ENCODE measurements at places on chromosomes 16 and 17. TPM values are rescaled to one million over a fixed set of nuclear protein-coding genes. Genes with fewer than 3 reads are reported as not detected.

GRCh38 chr16:51636920-51637769 is 486.1 kb upstream of the SALL1 start:
- H3K27me3 ChIP-seq: no peaks in the 10 kb centered on the region
- no peak for DNase-seq
- H3K4me3 ChIP-seq: no peak overlapping the region
- no peaks in the 10 kb centered on the region for H3K36me3 ChIP-seq
- H3K27ac ChIP-seq: no peak overlapping the region

The CDR2L gene
- 0.70 TPM for total RNA-seq

The BCL6B gene
- total RNA-seq: 5.7 TPM

GRCh38 chr17:7475764-7476422 is 3.5 kb downstream of the ZBTB4 start:
- no peak overlapping the region for H3K27ac ChIP-seq
- peaks cover 44% of the 10 kb centered on the region for H3K4me1 ChIP-seq
- no peaks in the 10 kb centered on the region for H3K27me3 ChIP-seq
- DNase-seq: peak; percentile 57
- H3K36me3 ChIP-seq: no peaks in the 10 kb centered on the region

GRCh38 chr17:10280068-10280467 is 81.7 kb upstream of the GAS7 start:
- H3K4me3 ChIP-seq: no peak overlapping the region
- H3K4me1 ChIP-seq: no peaks in the 10 kb centered on the region
- no peaks in the 10 kb centered on the region for H3K27me3 ChIP-seq
- DNase-seq: no peak
- no peak overlapping the region for H3K27ac ChIP-seq

DNA sequence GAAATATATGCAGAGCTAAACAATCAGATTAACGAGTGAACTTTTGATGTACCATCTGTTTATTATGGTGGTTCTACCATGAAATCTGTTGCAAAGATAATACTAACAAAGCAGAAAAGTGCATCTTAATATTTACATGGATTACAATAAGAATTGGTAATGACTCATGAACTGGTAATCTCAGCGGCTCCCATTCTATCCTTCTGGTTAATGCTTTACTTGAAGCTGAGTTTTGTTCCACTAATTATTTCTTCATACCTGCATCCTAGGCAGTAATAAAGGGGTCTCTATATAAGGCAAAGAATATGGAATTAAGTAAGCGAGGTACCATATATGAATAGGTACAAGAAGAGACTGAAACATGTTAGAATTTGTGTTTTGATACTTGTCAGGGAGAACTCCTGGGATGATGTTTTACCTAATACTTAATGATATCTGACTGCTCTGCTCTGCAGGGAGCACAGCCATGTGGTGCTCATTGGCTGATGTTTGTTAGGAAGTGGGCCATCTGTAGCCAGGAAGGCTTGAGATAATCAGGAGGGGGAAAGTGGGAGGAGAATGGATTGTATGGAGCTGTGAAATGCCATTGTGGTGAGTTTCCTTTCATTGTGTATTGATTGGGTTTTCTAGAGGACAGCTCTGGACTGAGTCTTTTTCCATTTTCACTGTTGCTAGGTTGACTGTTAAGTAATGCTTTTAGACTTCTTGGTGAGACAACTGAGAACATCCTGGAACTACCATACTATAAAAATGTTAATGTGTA is 52.6 kb downstream of the MAP2K6 start:
- no peaks in the 10 kb centered on the region for H3K36me3 ChIP-seq
- no peaks in the 10 kb centered on the region for H3K27me3 ChIP-seq
- no peak overlapping the region for H3K4me3 ChIP-seq
- no peaks in the 10 kb centered on the region for H3K4me1 ChIP-seq

DNA sequence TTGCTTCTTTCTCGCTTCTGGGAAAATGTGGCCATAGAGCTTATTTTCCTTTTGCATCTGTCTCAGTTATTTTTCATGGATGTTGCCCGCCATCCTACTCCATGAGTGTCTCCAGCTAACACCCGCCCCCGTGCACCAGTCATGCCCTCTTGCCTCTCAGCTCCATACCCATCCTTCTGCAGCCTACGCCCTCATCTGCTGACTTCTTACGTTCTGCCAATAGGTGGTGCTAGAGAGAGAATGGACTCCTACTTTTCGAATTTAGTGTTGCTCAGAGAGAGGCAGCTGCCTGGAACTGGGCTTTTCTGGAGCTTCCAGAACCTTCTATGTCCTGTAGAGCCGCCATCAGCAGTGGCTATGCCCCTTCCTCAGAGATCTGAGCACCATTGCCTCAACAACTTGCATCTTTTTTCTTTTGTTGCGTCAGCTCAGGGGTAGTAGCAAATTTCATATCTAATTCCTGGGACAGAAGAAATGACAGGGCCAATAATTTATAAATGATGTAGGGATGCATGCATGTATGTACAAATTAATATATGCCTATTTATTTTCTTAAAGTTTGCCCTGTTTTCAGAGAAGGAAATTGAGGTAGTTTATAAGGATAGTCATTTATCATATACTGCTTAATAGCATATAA is 119.7 kb upstream of the MYOCD start:
- no peaks in the 10 kb centered on the region for H3K4me1 ChIP-seq
- H3K36me3 ChIP-seq: no peaks in the 10 kb centered on the region
- H3K27ac ChIP-seq: no peak overlapping the region
- no peak overlapping the region for H3K4me3 ChIP-seq

DNA sequence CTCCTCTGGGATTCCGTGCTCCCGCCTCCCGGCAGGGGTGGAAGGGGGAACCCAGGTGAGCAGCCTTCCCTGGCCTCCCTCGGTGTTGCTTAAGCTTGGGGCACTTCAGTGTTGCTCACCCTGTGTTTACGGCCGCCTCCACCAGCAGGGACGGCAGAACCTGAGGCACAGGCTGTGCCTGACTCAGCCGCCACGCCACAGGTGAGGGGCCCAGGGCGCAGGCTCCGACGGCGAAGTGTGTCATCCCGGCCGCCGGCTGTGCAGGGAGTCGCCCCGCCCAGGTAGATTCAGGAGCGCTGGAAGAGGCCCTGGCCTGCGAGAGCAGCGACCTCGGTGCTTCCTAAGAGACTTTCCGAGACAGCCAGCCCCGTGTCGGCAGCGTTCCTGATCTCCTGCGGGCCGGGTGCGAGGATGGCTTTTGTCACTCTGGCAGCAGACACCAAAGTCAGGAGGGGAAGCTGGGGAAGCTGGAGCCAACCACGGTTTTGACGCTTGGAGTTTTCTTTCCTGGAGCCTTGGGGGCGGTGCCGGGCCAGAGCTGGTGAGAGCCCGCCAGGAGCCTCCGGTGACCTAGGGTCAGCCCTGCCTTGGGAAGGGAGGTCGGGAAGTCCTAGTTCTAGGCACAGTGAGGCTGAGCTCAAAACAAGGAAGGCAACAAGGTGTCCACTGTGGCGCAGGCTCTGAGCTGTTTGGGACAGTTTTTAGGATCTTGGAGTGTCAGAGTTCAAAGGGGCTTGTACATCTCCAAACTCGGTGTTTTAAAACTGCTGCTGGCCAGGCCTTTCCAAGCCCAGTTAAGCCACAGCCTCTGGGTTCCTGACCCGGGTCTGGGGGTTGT is 2.1 kb downstream of the GSE1 start:
- peak; percentile 68 for DNase-seq
- no peak overlapping the region for H3K4me3 ChIP-seq
- peak overlapping the region; percentile 61 for H3K27ac ChIP-seq
- H3K36me3 ChIP-seq: no peaks in the 10 kb centered on the region

DNA sequence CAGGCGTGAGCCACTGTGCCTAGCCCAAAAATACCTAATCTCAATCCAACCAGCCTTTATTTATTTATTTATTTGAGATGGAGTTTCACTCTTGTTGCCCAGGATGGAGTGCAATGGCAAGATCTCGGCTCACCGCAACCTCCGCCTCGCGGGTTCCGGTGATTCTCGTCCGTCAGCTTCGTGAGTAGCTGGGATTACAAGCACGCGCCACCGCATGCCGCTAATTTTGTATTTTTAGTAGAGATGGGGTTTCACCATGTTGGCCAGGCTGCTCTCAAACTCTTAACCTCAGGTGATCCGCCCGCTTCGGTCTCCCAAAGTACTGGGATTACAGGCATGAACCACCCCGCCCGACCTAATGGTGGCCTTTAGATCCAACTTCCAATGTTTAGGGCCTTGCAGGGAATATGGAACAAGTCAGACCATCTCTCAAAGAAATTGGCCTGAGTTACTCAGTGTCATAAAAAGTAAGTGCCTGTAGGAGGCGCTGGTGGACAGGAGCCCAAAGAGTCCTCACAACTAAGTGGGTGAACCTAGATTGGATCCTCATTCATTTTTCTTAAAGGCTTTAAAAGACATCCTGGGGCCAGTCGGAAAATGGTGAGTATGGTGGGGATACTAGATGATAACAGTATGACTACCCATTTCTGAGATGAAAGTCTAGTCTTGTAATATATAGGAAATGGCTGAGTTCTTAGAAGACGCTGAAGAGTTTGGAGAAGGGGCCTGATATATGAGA is 4.6 kb downstream of the ZSCAN10 start:
- peaks cover 5% of the 10 kb centered on the region for H3K4me1 ChIP-seq
- H3K36me3 ChIP-seq: no peaks in the 10 kb centered on the region
- no peaks in the 10 kb centered on the region for H3K27me3 ChIP-seq
- no peak overlapping the region for H3K27ac ChIP-seq
- no peak overlapping the region for H3K4me3 ChIP-seq
